GM12878 (cell line): ENCODE measurements at places on chromosomes 7 and 10.

DNA sequence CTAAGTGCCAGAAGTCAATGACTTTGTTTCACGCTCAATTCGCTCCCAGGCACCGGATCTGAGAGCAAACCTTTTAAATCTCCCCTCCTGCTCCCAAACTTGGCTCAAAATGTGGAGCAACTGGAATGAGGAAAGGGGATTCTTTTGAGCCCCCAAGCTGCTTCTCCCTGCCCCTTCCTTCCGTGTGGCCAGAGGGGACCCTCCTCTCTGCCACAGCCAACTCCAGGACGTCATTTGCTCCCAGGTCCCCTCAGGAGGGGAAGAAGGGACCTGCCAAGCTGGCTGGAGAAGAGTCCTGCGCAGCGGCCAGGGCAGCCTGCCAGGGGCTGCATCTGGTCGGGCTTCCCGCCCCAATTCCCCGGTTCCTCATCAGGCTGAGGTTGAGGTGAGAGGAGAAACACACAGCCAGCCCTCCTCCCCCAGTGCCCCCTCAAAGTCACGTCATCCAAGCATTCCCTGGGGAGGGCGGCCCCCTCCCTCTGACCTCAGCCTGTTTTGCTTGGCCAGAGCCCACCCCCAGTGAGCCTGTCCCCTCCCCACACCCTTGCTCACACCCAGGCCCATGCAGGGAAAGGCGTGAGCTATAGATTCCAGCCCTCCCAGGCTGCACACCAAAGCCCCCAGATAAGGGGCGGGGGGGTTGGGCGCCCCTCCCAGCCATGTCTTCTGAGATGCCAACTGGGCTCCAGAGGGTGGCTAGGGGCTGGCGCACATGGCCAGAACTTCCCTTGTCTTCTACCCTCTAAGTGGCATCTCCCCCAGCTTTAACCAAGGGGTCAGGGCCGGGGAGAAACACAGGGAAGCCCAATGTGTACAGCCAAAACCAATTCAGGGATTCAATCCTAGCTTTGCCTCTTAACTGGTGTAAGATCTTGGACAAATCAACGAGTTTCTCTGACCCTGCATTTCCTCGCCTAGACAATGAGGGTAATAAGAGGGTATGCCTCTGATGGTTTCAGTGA lies 35.0 kb downstream of the SH3PXD2A start:
- no peak for DNase-seq

DNA sequence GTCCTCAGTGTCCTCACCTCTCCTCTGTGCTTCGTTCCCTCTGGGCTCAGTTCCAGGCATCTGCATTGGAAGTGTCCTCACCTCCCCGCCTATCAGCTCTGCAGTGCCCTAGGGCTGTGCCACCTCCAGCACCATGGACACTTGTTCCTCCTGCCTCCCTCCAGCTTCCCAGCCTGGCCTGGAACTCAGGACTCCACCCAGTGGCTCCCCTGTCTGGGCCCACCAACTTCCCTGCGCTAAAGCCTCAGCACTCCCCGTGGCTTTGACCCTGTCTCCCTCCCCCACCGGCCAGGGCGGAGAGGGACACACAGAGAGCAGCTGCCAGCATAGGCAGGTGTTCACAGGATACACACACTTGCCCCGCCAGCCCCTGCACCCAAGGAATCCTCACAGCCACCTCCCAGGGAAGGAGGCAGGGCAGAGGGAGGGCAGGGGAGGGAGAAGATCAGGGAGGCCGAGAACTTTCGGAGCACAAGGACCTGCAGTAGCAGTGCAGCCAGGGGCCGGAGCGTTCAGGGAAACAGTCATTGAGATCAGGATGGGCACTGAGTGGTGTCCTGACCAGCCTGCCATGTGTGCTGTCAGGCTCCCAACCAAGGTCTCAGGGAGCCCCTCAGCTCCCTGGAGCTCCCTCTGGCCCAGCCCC lies 31.3 kb downstream of the ANXA8 start:
- DNase-seq = no peak

DNA sequence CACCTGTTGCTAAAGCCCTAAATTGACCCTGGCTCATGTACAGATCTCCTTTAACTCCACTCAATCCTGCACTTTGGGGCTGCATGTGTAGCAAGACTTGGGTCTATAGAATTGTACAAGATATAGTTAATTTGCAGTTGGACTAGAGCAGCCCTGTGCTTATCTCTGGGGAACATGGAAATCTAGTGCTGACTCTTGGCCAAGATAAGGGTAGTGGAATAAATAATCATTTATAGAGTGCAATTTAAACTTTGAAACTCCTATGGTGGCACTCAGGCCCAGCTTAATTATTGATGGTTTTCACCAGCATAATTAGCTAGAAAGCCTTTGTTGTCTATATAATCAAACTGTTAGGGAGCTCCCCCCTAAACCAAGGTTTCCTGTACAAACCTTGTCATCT lies 39.2 kb upstream of the MBL2 start:
- no peak for DNase-seq

DNA sequence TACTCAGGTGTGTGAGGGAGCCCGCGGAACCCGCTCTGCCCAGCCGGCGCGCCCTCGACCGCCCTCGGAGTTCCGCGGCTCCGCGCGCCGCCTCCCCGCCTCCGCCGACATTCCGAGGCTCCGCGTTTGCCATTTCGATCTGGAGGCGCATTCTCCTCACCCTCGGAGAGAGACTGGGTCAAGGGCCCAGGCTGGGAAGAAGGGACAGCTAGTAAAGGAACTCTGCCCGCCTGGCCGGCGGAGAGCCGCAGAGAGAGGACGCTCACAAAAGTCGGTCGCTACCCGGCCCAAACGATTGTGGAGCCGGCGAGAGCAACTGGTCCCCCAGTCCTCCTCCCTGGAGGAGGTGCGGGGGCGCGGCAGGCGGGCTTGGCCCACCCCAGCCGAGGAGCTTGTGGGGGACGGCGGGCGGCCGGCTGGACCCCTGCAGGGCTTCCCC lies 74.5 kb upstream of the LEP start:
- no peak for DNase-seq

GRCh38 chr10:35262436-35262835 lies 73.9 kb upstream of the CCNY start:
- DNase-seq = no peak

DNA sequence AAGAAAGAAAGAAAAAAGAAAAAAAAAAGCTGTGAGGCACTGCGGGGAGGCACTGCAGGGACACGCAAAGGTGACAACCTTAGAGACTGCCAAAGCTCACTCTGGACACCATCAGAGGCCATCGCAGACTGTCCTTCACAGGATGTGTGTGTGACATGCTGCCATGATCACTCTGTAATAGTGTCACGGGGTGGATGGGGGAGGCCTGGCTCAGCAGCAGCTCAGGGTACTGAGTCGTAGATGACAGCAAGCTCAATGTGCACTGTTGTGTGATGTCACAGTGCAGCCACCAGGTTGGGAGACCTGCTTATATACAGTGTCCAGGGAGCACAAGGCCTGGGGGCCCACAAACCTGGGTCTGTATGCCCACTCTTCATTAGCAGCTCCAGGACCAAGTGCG lies 83.3 kb downstream of the SLIT1 start:
- no peak for DNase-seq

DNA sequence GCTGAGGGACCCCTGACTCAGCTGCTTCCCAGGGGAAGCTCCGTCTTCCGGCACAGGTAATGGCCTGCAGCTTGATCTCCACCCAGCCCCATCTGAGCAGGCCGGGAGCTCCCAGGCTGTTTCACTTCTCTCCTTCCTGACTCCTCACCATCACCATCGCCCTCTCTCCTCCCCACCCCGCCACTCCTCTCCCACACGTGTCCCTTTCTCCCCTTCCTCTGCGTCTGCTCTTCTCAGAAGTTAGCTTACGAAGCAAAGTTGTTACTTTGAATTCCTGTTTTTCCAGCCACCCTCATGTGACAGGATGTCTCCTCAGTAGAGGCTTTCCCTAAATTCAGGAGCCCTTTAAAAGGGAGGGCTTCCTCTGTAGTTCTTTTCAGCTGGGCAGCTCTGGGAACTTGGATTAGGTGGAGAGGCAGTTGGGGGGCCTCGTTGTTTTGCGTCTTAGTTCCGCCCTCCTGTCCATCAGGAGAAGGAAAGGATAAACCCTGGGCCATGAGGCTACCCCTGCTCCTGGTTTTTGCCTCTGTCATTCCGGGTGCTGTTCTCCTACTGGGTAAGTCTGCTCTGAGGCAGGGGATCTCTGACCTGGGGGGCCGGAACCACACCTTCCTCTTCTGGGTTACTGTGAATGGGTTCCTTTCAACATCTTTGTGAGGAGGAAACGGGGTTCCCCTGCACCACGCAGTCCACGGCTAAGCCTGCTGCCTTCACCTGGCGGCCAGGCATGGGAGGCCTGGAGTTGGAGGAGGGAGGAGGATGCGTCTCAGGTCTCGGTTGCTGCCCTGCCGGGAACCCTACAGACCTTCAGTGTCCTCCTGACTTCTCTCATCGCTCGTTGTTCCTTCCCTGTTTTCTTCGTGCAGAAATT lies at the start of gene MRC1:
TSS of gene MRC1 (plus strand) at position 378 of the 871 bp plus-strand sequence. CDS start at position 496, 118 bp downstream.
- no peak for DNase-seq

- no peak for DNase-seq
These were observed 8.6 kb downstream of the COL28A1 start for GRCh38 chr7:7527047-7527446.

GRCh38 chr7:1752771-1753563 lies 82.9 kb downstream of the ELFN1 start:
- DNase-seq = no peak

- DNase-seq = no peak
These were observed 49.6 kb upstream of the CSTF2T start for GRCh38 chr10:51748959-51749358.

- peak; percentile 80 for DNase-seq
These were observed 81.4 kb upstream of the LAMB4 start for GRCh38 chr7:108211382-108212201.

- no peak for DNase-seq
These were observed 34.4 kb downstream of the POLR1F start for GRCh38 chr7:19674266-19674960.

DNA sequence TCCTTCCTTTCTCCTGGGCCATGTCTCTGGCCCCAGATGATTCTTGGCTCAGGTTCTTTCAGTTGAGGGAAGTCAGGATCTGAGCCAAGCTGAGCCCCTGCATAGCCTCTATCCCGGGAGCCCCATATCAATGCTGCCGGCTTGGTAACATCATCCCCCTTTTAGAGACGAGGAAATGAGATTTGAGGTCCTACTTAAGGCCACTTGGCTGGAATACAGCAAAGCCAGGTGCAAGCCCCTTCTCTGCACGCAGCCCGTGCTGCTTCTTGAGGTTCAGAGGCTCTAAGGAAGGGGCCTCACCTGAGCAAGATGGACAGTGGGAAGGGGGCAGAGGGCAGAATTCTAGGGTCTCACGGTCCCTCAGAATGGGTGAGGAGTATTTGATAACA lies 2.4 kb upstream of the IRF5 start:
- DNase-seq = no peak

GRCh38 chr7:28493477-28493876 lies 81.2 kb downstream of the CREB5 start:
- DNase-seq = no peak

DNA sequence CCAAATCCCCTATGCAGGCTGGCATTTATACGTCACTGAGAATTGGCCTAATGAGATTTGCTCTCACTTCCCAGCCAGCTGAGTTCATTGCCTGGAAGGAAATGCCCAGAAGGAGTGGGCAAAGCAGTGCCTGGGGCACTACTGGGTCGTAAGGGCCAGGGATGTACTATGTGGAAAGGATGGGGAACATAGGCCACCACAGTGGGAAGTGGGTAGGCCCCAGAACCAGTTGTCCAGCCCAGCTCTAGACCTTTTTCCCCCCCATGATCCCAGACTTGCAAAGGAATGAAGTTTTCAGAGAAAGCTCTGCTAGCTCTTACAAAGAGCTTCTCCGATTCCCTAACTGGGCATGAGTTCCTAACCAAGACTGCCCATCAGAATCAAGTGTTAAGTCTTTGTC lies 13.9 kb downstream of the TRPV5 start:
- no peak for DNase-seq

GRCh38 chr7:94374231-94374630 lies 20.5 kb upstream of the COL1A2 start:
- DNase-seq = no peak

- DNase-seq = no peak
These were observed 5.8 kb downstream of the TWIST1 start for GRCh38 chr7:19111474-19112273.

- DNase-seq = peak; percentile 13
These were observed 137.2 kb upstream of the GPR22 start for GRCh38 chr7:107332488-107333269.

- no peak for DNase-seq
These were observed 1.9 kb downstream of the SKIDA1 start for GRCh38 chr10:21523557-21524008.
